Ecto neural progenitor cell (in vitro differentiated cells): ENCODE measurements at places on chromosomes 5 and 9.

DNA sequence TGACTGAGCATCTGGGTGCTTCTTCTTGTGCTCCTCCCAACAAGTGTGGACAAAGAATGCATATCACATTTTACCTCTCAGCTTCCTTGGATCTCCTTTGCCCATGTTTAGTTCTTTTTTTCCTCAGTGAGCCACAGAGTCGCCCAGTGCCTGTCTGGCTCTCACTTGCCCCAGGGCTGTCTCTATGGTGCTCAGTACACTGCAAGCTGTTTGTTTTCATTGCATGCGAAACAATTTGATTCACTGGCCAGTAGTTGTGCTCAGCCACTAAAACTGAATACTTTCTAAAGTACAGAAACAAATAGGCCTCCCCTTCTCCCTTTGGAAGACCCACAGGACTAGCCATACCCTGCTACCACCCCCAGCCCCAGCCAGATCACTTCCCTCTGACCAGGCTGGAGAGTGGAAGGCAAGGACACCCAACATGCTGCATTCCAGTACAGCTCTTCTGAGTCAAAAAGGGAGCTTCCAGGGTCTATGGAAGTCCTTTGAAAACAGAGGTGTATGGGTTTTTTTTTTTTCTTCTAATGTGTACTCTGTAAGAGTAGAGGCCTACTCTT lies 3.8 kb downstream of the LHFPL2 start:
- DNase-seq = no peak

- DNase-seq = no peak
Observed at GRCh38 chr9:754150-754931, 87.2 kb upstream of the DMRT1 start.

DNA sequence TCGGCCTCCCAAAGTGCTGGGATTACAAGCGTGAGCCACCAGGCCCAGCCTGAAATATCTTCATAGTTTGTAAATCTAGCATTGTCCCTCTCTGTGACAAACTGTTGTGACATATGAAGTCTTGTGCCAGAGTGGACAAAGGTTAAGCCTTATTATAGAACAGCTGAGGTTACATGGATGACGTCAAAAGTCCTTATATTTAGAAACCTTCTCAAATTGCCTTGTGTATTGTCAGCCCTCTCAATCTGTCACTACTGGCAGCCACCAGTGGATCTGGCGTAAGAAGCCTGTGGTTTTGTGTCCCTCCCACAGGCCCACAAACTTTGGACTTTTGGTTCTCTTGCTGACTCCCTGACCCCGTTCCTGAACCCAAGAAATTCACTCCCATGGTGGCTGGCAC lies 79.4 kb upstream of the CCDC112 start:
- no peak for DNase-seq

DNA sequence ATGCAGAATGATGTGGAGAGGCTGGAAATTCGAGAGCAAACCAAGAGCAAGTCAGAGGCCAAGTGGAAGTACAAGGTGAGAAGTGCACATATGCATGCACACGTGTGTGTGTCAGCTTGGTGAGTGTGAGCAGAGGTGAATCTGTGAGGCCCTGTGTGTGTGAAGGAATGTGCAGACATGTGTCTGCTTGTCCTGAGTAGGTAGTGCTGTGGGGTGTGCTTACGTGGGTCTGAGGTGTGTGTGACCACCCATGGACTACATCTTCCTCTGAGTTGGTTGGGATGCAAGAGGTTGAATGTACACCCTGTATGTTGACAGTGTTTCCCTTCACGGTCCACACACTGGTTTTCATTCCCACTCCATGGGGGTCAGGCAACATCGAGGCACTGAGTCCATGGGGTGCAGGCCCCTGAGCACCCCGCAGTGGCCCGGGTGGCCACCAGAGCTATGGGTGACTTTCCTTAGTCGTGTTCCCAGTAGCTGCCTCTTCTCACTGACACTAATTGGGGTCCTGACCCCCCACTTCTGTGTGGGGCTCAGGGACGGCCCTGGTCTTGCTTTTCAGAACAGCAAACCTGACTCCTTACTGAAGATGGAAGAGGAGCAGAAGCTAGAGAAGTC lies 86.7 kb downstream of the PHF2 start:
- DNase-seq = no peak
